ENCODE measurements at places on chromosomes 13 and 19.

DNA sequence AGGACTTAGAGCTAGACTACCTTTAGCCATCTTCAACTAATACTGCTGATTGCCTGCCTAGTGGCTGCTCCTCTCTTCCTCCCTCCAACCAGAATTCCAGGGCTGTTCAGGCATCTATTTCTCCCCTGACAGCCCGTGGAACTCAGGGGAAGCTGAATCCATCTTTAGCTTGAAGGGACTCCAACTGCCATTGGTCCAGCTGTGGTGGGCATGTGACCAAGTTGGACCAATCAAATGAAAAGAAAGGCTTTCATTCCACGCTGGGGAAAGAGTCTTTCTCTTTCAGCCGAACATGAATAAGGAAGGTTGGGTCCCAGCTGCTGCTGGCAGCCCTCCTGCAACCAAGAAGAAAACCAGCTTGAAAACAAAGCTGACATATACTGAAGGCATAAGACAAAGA, 168.5 kb upstream of the OBI1 start:
- no peak for DNase-seq

GRCh38 chr19:49851456-49852259, 699 bp downstream of the PTOV1 start:
- no peak for DNase-seq

DNA sequence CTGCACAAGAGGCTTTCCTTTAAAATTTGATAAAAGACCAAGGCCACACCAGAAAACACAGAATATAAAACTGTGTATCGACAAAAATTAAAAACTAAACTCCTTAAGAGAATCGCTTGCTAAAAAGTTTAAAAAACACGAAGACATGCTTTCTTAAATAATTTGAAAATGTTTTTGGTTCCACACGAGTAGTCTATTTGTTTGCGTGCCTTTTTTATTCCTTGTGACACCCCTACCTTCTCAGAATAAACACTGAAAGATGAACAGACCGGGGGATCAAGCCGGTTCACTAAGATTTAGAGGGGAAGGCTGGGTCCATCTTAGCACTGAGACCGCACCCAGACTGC, 256.4 kb upstream of the STARD13 start:
- DNase-seq = no peak

DNA sequence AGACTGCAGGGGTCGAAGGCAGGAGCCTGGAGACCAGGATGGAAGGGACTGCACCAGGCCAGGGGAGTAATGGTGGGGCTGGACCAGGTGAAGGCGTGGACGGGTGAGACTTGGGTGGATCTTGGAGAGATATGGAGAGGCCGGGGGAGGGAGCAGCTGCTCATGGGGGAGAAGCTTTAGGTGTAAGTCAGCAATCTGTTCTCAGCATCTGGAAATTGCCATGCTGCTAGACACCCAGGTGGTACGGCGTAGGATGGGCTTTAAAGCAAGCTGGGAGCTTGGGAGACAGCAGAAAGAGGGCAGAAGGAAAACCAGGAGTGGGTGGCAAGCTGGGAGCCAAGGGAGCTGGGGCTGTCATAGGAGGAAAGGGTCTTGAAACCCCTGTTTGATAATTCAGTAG, 3.0 kb downstream of the CERS4 start:
- no peak for DNase-seq

DNA sequence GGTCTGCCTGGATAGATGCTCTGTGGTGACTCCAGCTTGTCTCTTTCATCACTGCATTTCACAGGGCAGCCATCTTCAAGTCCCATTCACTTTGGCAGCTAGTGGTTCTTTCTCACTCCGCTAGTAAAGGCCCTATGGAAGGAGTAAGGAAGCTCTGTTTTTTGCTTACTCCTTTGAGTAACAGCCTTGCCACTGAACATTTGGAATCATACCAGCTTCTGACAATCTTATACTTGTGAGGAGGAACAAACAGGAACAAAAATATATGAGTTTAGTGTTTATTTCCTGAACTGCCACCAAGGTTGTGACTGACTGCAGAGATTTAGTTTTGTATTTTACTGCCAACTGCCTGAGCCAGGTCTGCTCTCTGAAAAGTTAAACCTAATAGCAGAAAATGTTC, 38.7 kb downstream of the KCTD4 start:
- no peak for DNase-seq

GRCh38 chr13:48896312-48896711, 79.4 kb upstream of the FNDC3A start:
- DNase-seq = no peak

DNA sequence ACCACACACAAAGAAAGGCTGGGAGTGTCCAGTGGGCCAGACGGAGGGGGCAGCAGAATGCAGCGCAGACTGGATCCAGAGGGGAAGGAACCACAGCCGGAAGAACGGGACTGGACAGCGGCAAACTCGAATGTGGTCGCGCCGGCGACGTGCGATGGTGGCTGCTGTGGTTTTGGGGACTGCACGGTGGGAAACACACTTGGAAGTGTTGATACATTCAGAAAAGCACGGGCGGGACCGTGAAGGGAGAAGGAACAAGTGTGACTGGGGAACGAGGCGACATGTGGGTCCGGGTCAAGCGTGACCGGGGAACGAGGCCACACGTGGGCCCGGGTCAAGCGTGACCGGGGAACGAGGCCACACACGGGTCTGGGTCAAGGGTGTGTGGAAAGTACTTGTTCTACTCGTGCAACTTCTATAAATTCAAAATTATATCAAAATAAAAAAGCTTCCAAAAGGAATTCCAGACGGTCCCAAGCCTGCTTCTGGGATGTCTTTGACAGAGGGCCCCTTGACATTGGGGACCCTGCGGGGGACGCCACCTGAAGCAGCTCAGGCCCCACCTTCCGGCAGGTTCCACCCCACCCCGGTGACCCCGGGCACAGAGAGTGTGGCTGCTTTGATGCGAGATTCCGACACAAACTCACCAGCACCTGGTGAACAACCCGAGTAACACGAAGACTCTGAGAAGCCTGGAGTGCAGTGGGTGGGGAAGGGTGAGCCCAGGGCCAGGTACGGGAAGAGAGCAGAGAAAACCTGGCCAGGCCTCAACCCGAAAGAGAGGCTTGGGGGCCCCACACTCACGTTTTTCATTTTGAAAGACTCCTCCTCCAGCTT, 25.1 kb upstream of the C13orf46 start:
- no peak for DNase-seq

DNA sequence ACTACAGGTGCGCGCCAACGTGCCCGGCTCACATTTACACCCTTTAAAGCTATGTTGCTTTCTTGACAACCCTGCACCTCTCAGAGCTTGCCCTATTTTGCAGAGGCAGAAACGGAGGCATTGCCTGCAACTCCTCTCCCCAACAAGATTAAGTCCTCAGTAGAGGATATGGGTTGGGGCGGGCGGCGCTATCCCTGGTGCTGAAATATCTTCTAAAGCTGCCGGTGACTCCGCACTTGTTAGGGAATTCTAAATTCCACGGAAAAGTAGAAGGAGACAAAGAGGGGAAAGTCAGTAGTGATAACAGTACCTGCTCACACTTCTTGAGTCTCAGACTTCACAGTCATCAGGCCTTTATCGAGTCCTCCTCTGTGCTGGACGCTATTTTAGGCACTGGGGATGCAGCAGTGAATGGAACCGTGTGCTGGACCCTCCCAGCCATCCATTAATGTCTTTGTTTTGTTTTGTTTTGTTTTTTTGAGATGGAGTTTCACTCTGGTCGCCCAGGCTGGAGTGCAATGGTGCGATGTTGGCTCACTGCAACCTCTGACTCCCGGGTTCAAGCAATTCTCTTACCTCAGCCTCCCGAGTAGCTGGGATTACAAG, 18.0 kb downstream of the SLC5A5 start:
- DNase-seq = no peak

GRCh38 chr13:111216166-111216960, 101.3 kb downstream of the ARHGEF7 start:
- no peak for DNase-seq

DNA sequence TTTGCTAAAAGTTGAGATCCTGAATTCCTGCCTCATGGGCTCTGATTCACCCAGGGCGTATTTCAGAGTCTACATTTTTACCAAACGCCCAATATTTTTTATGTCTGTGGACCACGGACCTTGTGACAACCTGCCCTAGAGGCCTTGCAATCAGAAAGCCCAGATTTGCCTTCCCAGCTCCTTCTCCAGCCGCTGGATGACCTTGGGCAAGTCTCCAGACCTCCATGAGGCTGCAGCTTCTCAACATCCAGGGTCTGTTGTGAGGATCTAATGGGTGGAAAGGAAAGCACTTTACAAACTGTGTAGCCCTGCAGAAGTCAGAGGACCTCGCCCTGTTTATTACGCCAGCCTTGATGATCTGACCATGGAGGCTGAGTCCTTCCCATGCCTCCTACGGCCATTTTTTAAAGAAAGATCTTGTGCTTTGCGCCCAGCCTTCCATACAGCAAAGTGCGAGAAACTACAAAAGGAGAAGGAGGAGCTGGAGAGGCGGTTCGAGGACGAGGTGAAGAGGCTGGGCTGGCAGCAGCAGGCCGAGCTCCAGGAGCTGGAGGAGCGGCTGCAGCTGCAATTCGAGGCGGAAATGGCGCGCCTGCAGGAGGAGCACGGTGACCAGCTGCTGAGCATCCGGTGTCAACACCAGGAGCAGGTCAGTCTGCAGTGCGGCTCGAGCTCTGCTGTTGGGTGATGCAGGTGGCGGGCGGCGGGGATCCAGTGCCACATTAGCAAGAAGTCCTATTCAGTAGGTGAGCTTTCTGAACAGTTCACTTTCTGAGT, 115.6 kb downstream of the SLC7A1 start:
- no peak for DNase-seq

GRCh38 chr13:94558716-94559115, 37.2 kb downstream of the TGDS start:
- DNase-seq = no peak

DNA sequence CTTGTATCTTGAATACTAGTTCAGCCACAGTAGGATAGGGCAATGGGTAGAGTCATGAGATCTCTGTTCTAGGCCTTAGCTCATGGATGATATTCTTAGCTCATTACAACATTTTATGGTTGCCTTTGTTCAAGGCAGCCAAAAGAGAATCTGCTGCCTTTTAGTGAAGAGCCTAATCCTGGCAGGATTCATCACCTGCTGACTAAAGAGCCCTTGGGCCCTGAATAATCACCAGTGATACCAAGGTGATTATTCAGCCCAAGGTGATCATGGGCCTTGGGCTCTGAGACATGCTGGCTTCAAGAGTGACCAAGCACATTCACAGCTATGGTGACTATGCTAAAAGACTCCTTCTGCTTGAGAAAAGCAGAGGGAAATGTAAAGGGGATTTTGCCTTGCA, 143.3 kb upstream of the MYO16 start:
- DNase-seq = no peak

DNA sequence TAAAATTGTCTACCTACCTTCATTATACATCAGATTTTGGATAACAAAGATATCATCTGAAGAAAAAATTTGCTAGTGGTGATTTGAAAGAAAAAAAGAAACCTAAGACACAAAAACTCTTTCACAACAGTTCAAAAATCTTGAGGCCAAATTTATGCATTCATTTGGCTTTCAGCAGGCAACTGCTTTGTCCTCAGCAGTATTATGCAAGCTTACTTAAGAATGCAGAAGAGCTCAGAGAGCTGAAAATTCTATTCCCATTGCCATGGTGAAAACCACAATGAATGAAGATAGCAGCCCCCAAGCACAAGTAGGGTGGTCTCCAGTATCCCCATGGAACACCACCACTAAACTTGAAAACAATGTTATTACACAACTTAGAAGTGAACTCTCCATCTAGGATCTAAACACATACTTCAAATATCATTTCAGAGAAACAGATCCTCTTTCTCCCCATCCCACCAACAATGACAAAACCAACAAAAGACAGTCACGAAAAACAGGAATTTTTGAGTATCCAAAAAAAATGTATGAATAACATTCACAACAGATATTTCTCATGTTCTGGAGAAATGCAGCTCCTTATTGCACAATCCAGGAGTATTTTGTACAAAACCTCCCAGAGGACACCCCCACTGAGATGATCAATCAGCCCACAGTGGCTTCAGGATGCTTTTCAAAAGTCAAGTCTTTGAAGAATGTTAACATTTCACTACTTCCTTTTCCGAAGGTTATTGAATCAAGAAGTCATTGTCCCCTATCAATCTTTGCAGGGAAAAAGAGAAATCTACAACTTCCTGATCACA, 192.7 kb downstream of the LHFPL6 start:
- DNase-seq = no peak

DNA sequence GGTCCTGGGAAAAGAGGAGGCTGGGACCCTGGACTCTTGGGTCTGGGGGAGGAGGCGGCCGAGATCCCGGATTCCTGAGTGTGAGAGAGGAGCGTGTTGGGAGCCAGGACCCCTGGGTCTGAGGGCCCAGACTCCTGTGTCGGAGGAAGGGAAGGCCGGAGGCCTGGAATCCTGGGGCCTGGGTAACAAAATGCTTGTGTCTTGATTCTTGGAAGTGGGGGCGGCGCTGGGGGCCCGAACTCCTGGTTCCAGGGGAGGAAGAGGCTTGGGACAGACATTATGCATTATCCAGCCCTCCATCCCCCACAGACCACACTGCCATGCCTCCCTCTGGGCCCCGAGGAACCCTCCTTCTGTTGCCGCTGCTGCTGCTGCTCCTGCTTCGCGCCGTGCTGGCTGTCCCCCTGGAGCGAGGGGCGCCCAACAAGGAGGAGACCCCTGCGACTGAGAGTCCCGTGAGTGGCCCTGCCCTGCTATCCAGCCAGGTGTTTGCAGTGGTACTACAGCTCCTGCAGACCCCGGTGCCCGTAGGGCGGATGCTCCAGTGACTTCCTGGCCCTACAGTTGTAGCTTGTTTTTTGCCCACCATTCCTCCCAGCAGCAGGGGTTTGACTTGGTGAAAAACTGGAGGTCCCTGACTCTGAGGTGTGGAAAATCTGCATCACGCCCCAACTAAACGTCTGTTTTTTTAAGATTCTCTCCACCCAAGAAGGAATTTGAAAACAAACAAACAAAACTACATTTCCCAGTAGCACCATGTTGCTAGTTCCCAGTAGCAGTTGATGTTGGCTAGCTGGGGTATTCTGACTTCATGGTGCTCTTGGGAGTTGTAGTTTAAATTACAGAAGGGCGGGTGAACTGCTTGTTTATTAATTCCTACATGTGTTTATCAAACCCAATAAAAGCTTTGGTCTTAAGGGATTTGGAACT, 630 bp downstream of the NUCB1 start:
- DNase-seq = no peak

DNA sequence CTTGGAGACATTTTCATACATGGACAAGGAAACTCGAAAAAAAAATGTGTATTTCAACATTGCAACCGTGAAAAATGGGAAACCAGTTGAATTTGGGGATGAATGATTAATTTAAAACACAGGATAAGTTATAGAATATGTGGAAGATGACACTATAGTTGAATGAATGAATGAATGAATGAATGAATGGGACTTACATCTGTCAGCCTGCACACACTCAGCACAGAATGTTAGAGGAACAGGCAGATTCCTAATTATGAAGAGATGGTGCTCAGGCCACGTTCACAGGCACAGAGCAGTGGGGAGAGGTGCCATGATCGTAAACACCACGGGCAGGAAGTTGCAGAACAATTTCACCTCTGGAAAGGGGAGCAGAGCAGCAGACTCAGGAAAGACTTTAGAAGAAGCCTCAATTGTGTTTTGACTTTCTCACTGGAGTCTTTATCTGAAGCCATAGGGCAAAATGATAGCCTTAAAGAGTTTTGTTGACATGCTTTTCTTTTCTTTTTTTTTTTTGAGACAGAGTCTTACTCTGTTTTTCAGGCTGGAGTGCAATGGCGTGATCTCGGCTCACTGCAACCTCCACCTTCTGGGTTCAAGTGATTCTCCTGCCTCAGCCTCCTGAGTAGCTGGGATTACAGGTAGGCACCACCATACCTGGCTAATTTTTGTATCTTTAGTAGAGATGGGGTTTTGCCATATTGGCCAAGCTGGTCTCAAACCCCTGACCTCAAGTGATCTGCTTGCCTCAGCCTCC, 4.9 kb upstream of the SULT2A1 start:
- DNase-seq = no peak
